ENCODE measurements at places on chromosomes 12 and 14.

DNA sequence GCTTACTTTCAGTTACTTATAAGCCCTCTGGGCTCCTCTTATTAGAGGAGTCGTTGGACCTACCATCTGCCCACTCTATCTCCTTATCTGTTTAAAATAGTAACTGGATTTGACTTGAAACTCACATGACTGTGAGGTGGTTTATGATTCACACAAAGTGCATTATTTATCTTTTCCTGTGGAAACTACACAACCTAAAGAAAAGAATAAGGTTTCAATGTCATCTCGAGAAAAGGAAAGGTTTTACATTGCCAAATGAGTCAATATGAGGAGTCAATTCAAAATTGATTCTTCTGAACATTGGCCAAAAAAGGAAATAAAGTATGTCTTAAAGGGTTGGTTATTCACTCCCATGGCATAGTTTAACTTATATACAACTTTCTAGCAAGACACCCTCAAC, 225.0 kb upstream of the G2E3 start:
- DNase-seq = no peak

DNA sequence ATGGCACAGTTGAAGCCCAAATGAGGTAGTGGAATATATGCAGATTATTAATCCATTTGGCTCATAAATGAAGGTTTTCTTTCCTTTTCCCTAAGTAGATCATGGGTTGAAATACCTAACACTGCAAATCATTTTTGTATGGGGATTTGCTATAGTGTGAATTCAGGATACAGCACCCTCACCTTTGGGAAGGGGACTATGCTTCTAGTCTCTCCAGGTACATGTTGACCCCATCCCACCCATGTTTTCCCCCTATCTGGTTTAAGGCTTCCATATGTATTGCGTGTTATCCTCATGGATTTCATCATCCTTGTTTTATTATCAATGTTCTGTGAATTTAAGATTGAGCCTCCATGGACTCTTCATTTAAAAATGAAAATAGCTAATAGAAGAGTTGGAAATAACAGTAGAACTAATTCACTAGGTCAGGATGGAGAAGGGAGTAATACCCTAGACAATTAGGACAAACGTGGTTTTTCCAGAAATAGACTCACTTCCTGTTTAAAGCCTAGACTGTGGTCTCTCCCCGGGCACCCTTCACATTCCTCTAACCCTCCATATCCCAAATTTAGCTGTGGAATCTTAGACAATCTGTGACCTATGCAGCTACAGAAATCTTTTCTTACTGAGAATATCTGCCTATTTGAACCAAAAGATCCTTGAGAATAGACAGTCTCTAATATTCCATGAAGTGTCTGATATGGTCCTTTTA, 56.5 kb downstream of the DAD1 start:
- no peak for DNase-seq

GRCh38 chr12:106690569-106691305, 83.7 kb upstream of the RIC8B start:
- DNase-seq = no peak

DNA sequence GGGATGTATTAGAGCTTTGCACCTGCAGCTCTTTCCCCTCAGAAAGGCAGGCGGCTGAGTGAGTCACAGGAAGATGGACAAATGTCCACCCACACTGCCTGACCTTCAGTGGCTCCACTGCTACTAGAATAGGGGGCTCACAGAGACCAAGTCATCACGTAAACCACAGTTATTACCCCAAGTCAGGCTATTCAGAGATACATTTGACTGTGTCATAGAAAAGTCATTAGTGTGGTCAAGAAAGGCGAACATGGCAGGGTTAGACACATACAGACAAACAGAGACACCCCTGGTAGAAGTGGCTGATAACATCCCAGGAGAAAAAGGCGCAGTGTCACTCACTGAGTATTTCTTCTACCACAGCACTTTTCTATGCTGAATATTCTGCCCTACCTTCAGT, 36.0 kb downstream of the GCH1 start:
- DNase-seq = no peak

DNA sequence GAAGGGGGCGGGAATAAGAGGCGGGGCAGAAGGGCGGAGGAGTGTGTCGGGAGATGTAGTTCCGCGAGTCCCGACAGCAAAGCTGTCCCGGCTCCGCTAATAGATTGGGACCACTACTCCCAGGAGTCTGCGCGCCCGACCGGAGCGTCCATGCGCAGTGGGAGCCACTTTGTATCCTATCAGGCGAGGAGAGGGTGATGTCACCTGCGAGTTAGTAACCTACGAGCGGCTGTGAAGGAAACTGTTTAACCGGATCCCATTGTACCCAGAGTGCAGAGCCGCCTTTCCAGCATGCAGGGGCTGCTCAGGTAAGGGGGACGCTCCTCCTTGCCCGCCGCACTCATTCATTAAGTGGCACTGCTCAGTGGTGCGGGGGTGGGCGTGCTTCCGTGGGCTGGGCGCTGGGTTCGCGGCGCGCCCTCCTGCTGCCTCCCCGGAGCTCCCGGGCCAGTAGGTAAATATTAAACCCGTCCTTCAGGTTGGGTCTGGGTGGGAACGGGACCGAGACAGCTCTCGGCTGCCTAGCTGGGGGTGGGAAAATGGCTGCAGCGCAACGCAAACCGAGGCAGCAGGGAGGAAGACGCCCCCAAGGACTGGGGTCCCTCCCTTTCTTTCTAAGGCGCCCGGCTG, at the start of gene DAAM1:
TSS of gene DAAM1 (plus strand) at position 207 of the 630 bp plus-strand sequence. CDS start 74,811 bp downstream, outside the sequence.
- DNase-seq = peak; percentile 97

DNA sequence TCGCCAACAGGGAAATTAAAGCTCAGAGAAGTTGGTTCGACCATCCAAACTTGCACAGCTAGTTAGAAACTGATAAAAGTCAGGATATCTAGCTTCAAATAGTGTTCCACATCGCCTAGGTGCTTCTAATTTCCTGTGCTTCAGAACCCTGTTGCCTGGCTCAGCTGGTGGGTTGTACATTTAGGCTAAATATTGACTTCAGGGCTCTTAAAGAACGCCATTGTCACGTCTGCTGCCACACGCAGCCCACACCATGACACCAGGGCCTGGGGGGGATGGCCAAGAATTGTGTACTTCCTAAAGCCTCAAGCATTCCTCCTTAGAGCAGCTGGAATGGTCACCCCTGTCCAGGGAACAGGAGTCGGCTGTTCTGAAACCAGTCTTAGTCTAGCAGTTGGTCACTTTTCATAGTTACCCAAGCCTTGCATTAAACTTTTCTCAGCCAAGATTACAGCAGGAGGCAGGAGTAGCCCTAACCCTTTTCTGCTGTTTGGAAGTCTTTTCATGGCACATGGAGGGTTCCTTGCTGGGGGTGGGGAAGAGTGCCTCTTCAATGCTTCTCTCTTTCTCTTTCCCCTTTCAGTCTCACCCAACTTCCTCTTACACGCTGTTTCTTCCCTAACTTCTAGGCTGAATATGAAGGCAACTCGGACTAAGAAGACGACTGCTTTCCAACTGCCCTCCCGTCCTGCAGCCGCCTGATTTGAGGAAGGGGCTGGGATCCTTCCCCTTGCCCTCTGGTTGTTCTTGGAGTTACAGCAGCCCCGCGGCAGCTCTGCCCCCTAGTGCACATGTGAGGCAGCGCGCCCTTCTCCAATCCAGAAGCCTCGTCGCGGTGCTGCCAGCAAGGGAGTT, 17.1 kb downstream of the FOS start:
- peak; percentile 47 for DNase-seq

DNA sequence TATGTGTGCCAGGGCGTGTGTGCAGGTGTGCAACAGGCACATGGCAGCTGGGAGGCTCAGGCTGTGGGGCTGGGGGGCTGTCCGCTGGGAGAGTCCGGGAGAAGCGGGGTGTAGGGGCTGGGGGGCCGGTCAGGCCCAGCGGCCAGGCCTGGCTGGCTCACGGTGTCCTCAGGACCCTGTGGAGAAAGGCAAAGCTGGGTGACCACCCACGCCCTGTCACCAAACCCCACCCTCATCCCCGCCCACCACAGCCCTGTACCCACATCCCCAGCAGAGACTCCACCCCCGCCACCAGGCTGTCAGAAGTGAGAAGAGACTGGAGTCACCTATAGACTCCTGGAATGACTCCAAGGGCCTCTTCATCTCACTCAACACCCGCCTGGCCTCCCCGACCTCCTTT, 85.3 kb downstream of the SCARB1 start:
- no peak for DNase-seq

- DNase-seq = no peak
These were observed 82.3 kb downstream of the PLEKHA5 start for GRCh38 chr12:19211802-19212201.

GRCh38 chr12:83018088-83018487, 331.4 kb downstream of the TMTC2 start:
- DNase-seq = no peak

DNA sequence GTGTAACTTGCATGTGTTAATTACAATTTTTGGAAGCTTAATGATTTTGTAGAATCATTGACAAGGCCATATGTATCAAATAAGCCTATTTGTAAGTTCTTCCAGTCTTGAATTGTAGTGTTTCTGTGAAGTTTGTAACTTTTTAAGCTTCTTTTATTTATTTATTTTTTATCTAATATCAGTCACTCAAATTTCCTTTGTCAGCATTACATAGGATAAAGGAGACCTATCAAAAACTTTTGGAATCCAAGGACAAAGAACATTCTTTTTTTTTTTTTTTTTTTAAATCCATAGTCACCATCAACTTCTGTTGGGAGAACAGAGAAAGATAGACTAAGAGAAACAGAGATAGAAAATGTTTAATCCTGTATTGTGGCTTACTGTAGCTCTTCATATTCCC, 36.4 kb downstream of the DIP2B start:
- no peak for DNase-seq

DNA sequence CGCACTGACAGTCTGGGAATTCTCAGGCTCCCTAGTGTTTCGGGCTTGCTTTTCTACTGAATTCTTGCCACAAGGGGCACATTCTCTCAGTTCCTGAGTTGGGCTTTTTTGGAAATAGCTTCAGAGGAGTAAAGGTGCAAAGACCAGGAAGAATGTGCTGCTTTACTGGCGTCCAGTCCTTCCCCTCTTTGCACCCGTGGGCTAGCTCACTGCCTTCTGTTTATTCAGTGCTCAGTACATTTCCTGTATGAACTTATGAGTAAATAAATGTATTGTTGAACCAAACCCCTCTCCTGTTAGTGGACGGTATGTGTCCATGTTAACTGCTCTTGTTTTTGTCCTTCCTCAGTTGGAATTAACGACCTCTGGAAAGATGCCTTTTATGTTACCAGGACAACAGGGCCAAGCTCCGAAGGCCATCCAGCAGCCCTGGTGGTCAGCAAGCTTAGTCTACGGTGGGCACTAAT, 24.0 kb downstream of the GSG1 start:
- DNase-seq = no peak

DNA sequence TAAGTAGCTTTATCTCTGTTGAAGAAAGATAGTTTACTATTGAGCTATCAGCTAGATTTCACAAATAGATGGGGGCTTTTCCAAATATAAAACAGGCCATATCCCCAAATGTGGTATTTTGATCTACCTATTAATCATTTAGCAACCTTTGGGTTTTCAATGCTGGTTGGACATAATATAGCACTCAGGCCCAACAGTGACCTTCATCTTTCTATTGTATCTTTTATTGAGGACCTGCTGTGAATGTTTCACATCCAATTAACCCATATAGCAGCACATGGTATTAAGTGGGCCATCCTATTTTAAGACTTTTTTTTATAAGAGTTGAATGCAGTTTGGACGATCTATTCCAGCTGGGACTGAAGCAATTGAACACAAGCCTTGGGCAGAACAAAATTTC, 10.0 kb upstream of the NR1H4 start:
- no peak for DNase-seq

GRCh38 chr12:120261951-120262851, 3.3 kb downstream of the PXN start:
- DNase-seq = no peak

- no peak for DNase-seq
These were observed 38.7 kb upstream of the TRAF3 start for GRCh38 chr14:102738373-102739189.

DNA sequence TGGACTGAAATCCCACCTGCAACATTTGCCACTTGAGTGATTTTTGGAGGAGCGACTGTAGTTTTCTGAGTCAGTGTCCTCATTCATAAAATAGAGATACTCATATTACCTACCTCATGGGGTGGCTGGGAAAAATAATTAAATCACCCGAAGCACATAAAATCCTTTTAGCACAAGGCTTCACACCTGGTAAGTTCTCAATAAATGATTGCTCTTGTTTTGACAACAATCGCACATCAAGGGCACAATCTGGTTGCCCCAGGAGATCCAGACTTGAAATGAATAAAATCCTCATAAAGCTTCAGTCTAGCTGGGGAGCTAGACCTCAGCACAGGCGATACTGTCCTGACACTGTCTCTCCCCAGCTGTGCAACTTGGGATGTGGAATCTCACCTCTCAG, 76.0 kb upstream of the CCDC60 start:
- DNase-seq = peak; percentile 41

DNA sequence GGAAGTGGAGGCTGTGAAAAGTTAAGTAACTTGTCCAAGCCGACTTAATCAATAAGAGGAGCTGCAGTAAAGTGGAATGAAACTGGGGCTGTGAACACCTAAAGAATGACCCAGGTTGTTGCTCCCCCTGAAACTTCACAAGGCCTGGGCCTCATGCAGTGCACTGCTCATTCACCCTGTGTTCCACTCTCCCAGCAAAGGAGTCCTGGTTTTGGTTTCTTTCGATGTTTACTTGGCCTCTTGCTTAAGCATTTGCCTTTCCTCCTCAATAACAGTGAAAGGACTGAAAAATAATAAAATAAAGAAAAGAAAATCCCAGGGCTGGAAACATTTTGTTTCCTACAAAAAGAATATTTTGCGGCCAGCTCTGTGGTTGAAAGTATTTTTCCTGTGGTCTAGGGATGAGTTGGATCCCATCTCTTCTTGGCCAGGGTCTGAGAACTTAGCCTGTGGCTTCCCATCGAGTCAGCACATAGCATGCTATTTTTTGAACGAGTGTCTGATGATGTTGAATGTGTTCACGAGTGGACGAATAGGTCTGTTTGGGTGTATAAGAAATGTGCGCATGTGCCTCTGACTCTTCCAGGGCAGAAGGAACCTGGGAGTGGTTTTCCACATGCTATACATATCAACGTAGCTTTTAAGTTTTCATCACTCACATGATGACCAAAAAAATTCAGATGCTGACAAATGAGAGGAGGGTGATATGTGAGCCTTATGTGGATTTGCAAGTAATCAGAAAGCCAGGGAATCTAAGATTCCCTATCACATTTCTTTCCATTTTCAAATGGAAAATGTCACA, 349.8 kb downstream of the ZFP36L1 start:
- no peak for DNase-seq

DNA sequence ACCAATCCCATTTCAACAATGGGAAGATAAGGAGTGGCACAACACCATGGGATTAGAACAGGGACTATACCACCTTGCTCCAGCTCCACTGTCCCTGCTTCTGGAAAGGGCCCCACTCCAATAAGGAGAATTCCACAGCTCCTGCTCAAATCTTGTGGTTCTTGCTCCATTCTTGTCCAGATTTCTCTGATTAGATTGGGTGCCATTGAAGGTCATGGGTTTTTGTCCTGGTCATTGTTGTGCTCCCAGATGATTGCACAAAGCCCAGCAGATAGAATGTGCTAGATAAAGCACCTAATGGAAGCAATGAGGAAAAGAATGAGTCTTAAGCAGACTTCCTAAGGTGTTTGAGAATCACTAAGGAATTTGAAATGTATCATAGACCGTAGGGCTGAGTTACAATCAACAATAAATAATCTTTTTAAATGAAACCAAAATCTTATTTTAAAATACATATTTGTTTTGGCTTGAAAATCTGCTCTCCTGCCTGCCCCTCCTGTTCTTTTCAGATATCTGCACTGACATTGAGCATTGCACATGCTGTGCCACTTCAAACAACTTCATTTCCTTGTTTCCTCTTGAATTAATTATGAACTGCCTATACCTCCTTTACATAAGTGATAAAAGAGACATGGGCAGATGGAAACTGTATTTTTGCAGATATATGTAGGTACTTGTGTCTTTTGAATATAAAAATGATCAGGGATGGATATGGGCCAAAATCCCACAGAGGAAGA, 115.9 kb downstream of the FGD4 start:
- no peak for DNase-seq
